Activated naive CD8-positive, alpha-beta T cell treated with anti-CD3 and anti-CD28 coated beads for 36 hours (primary cell): ENCODE measurements at places on chromosomes 13 and 19. TPM values are rescaled to one million over a fixed set of nuclear protein-coding genes. Genes with fewer than 3 reads are reported as not detected.

GRCh38 chr13:77595166-77595810, 59.8 kb downstream of the SCEL start:
- no peak for DNase-seq

NBEA gene
- total RNA-seq, result 0.39 TPM

DNA sequence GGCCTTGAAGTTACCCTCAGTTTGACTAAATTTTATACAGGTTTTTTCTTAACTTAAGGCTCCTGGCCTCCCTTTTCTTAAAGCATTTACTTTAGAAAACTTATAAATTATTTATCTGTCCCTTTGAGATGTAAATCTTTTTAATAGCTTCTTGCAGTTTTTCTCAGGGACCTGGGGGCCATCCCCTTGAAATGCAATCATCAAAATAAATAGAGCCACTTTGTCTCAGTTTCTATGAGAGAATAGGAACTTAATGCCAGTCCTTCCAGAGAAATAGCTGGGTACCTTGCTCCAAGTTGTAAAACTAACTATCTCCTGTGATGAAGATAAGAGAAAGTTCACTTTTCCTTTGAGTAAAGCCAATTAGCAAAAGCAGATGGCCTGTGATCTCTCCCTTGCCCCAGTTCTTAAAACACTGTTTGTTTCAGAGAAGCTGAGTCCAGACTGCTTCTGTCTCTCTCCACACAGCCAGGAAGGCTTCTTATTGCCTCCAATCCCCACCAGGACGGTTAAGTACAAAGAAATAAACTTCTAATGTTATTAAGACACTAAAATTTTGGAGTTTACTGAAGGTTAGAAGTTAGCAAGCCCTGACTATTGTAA, 913.1 kb downstream of the OLFM4 start:
- no peak for DNase-seq

- no peak for DNase-seq
Observed at GRCh38 chr13:74153316-74153715, 19.1 kb upstream of the KLF12 start.

DNA sequence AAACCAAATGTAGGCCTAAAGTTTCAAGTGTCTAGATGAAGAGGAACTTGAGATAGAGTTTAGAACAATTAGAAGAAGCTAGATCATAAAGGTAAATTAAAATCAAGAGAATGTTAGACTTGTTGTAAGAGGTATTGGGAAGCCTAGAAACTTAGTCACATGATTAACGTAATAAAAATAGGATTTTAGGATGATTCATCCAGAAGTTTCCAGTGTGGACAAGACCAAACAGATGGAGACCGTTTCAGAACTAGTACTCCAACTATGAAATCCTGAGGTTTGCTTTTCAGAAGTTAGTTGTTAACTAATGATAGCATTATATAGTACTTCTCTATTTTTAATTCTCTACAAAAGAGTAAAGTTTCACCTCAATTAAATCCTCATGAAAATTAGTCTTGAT, 104.9 kb downstream of the MZT1 start:
- no peak for DNase-seq

DNA sequence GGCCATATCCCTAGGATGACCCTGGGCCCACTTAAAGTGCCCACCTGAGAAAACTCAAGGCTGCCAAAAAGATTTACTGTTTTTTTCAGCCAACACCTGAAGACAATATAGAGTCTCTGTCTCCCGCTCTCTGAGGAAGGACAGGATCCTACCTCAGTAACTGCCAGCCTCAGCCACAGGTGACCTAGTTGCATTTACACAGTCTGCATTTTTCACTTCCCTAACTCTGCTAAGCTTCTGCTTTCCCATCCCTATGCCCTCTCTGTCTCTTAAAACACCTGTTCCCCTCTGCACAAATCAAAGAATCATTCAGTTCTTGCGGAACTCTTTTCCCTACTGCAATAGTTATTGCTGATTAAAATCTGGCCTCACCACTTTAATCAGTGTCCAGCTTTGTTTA, 609.5 kb downstream of the UQCRFS1 start:
- no peak for DNase-seq

GRCh38 chr13:65112531-65112941, 2117.6 kb downstream of the PCDH9 start:
- DNase-seq, result no peak

RFPL4A gene
- total RNA-seq, result not detected

ZNF559 gene
- total RNA-seq, result 13.0 TPM

MEX3D gene
- 6.1 TPM for total RNA-seq

ABHD13 gene
- 5.3 TPM for total RNA-seq

- no peak for DNase-seq
Observed at GRCh38 chr19:56134654-56134921, 6.5 kb upstream of the ZNF444 start.

DNA sequence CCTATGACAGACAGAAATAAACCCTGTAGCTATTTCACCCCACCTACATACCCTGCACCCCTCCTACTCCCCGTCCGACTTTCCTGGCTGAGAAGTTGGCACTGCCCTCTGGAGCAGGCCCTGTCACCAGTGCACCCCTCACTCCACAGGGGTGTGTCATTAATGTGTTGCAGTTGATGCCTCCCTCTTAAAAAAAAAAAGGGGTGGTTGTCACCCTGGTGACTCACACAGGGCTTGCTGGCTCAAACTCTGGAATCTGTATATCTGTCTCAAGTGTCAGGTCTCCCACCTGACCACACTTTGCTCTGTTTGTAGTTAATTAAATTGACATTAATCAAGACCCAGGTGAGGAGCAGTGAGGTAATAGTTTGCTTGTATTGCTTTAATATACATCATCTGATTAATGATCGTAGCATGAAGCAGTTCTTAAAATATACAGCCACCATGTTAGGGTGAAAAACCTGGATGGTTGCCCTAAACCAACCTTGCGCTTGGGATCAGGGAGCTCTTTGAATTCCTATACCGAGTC, 2.0 kb upstream of the GATAD2A start:
- peak; percentile 31 for DNase-seq

F2RL3 gene
- total RNA-seq, result not detected

GRCh38 chr13:38401276-38401675, 51.6 kb downstream of the UFM1 start:
- no peak for DNase-seq

- DNase-seq, result no peak
Observed at GRCh38 chr19:3646336-3647092, 19.9 kb upstream of the CACTIN start.

DNA sequence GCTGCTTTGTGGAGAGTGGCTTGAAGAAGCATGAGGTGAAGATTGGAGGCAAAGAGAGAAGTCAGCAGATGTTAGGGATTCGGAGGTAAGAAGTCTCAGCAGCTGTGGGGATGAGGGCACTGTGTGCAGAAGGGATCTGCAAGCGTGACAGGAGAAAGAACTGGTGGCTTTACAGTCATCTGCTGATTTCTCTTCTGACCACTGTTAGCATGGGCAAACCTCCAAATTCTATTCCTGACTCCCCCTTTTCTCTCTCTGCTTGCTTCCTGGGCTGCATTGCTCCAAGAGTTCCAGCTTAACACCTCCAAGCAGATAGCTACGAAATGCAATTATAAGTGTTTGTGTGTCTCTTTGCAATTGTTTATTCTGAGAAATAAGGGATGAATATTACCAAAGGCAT, 159.6 kb downstream of the GGACT start:
- DNase-seq, result no peak

DNA sequence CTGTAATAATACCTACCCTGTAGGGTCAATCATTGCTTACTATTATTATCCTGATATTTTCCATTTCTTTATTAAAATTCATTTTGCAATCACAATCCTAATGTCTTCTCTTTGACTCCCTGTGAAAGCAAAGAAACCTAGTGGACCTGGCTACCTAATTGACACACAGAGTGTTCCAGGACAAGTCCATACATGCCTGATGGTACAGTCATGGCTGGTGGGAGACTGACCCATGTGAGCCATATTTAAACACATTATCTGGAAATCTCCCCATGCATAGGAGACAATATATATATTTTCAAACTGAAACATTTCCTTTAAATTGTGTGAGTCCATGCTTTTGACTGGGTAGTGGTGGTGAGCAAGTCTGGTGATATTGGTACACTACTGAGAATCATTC, 230.6 kb upstream of the DACH1 start:
- DNase-seq, result no peak

BEST2 gene
- not detected for total RNA-seq

GRCh38 chr13:95552208-95552538, 347 bp upstream of the CLDN10 start:
- DNase-seq, result no peak

- no peak for DNase-seq
Observed at GRCh38 chr19:7844405-7844804, 14.4 kb downstream of the EVI5L start.

VSTM1 gene
- not detected for total RNA-seq

TEX101 gene
- not detected for total RNA-seq

DNA sequence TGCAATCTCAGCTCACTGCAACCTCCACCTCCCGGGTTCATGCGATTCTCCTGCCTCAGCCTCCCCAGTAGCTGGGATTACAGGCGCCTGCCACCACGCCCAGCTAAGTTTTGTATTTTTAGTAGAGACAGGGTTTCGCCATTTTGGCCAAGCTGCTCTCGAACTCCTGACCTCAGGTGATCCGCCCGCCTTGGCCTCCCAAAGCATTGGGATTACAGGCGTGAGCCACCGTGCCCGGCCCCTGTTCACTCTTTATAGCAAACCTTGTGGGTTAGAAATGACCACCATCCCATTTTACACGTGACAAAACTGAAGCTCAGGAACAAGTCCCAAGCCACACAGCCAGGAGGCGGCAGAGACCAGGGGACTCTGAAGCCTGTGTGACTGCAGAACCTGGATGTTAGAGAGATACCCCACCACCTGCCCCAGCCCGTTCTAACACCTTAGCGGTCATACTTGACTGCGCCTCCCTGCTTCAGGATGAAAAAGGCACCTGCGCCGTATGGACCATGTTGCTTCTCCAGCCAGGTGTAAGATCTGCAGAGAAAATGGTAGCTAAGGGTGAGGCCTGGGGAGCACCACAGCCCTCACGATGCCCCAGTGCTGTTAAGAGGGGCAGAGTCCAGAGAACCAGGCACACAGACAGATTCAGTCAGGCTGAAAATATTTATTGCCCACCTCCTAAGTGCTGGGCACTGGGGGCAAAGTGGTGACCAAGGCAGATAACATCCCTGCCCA, 3.6 kb downstream of the DMAC2 start:
- DNase-seq, result no peak

GRCh38 chr19:39502640-39503417, 4.1 kb downstream of the DLL3 start:
- peak; percentile 88 for DNase-seq

MLNR gene
- total RNA-seq, result not detected

- no peak for DNase-seq
Observed at GRCh38 chr13:76687467-76687866, 198.7 kb downstream of the KCTD12 start.

- no peak for DNase-seq
Observed at GRCh38 chr13:28890712-28891111, 70.6 kb downstream of the MTUS2 start.

ARHGAP33 gene
- 16.3 TPM for total RNA-seq

DNA sequence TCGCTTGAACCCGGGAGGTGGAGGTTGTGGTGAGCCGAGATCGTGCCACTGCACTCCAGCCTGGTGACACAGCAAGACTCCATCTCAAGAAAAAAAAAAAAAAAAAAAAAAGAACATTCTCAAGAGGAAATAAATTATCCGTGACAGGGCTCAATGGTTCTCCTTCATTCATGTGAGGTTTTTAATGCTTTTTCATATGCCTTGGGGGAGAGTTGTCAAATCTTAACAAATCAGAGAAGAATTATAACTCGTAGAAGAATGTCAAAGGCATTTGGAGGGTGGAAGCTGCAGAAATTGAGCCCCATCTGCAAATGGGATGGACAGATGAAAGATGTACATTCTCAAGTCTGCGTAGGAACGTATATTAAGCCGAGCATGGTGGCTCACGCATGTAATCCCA, 34.9 kb upstream of the HOMER3 start:
- no peak for DNase-seq

DNA sequence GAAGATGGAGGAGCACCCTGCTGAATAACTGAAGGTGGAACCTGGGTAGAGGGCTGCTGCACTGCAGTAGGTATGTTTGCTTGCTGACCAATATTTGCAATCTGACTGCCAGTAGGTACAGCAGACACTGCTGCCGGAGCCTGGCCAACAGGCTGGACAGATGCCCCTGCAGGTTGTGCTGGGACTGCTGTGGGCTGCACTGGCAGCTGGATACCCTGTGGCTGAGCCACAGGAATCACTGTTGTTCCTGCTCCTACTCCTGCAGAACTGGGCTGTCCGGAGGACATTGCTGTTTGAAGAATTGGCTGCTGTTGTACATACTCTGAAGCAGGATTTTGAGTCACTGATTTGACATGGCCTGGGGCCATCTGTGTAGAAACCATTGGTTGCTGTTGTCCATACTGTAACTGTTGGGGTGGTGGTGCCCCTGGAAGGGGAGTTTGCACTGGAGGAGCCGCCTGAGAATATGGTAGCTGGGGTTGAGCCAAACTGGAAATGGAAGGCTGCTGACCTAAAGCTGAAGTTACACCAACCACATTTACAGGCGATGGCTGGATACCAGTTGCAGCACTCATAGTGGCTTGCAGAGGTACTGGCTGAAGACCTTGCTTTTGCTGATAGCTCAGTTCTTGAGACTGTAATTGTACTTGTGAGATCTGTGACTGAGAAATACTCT, 2.2 kb downstream of the TSC22D1 start:
- DNase-seq, result no peak

EXOC3L2 gene
- total RNA-seq, result not detected

DNA sequence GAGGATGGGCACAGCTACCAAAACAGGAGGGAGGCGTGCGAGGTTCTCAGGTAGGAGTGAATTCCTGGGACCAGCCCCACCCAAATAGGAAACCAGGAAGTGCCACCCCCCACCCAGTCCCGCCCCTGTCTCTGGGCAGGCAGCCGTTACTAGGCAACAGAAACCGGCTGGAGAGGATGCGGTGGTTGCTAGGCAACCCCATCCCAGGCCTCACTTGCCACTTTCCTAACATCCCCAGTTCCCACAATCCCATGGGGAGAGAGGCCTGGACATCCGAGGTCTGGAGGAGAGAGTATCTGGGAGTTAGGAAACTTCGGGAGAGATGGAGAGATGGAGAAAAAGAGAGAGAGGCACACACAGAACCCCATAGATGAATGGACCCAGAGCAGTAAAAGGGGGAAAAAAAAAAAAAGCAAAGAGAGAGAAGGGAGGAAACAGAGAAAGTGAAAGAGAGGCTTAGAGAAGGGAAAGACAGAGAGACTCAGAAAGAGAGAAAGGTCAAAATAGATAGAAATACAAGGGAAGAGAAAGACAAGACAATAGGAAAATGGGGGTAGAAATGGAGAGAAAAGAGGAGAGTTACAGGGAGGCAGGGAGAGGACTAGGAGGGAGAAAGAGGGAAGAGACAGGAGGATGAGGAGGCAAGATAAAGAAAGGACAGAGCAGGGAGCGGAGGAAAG, 3.8 kb downstream of the GRIK5 start:
- DNase-seq, result no peak
